Stimulated activated CD4-positive, alpha-beta T cell treated with anti-CD3 and anti-CD28 coated beads, Interleukin-2, amount 100 ng/mL, for 24 hours (primary cell): ENCODE measurements at places on chromosomes 7 and 10.

GRCh38 chr10:77867124-77867719 is 59.3 kb downstream of the DLG5 start:
- no peak for DNase-seq

DNA sequence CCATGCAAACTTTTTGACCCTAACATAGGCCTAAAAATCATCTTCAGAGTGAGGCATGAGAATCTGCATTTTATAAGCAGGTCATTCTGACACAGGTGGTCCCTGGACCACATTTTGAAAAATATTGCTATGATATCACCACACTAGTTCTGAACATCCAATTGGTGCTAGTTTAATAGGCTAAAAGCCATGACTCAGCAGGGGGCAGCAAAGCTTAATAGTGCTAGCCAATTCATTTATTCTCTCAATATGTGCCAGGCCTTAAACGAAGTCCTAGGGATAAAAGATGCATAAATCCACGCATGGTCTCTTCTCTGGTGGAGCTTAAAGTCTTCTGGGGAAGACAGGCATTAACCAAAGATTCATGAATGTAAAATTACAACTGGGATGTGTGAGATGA is 10.2 kb upstream of the SLC25A28 start:
- DNase-seq: no peak

DNA sequence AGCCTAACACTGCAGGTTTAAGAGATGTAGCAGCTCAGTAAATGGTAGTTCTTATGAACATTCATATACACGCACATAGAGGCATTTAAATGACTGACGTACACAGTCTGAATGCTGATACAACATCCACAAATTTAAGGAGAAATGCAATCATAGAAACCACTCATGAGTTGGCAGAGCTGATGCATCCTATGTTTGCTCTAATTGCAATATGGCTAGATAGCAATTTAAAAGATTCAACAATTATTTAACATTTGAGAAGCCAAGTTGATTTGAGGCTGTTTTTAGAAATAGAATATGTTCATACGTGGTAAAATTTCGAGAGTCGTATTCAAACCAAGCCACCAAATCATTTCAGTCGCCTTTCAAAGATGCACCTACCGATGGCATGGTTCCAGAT is 135.6 kb downstream of the PFKFB3 start:
- no peak for DNase-seq

- DNase-seq: no peak
Observed at GRCh38 chr10:132946-133898, 2.0 kb upstream of the ZMYND11 start.
